ELR (cell line): ENCODE measurements at places on chromosomes 7 and 10.
A peak's percentile ranks its signal among the peaks of the same experiment; 100 is the strongest.

- no peak for DNase-seq
These were observed 42.4 kb downstream of the PROSER2 start for GRCh38 chr10:11865561-11865960.

DNA sequence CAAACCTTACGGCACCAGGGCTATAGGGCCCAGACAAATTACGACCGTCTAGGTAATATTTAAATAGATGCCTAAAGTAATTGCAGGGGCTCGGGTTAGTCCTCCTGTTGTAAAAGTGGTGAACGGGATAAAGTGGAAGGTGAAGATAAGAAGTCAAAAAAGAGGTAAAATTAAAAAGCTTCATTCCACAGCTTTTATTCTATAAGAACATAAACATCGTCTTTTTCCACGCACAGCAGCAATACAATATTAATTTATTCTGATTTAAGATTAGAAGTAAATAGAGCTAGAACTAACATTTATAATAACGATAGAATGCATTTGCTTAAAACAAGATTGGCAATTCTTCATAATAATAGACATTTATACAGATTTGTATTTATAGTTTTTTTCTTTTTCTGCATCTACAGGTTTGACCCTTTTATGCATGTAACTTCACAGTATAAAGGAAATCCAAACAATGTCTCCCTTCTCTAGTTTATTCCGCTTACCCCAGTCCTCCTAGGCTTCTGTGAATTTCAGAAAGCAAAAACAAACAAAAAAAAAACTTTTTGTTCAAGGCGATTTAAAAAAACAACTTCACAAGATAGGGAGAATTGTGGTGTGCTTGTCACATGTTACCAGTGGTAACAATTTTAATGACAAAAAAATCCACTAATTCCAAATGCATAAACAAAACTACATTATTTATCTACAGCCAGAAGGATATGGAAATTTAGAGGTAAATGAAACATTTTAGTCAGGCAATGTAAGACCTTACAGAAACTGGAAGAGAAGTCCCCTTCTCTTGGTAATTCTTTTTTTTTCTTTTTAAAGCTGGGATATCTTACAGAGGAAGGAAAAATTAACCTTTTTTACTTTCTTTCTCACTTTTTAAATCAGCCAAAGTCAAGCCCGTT lies 3.4 kb downstream of the HOXA10 start:
- DNase-seq: peak; percentile 34

GRCh38 chr10:50395271-50395670 lies 144.0 kb upstream of the ASAH2 start:
- peak; percentile 44 for DNase-seq

- peak; percentile 64 for DNase-seq
These were observed 640 bp upstream of the ZNF425 start for GRCh38 chr7:149126662-149127266.

- no peak for DNase-seq
These were observed 315.8 kb upstream of the TPK1 start for GRCh38 chr7:145151676-145152075.
